ENCODE measurements at places on chromosomes 7 and 10. TPM values are rescaled to one million over a fixed set of nuclear protein-coding genes. Genes with fewer than 3 reads are reported as not detected.
A peak's percentile ranks its signal among the peaks of the same experiment; 100 is the strongest.

SH3PXD2A gene
- total RNA-seq: 28.3 TPM

NXPH1 gene
- not detected for total RNA-seq

FOXI2 gene
- total RNA-seq: 0.78 TPM

IDI2 gene
- total RNA-seq: not detected

THSD7A gene
- total RNA-seq: 1.6 TPM

GGCT gene
- total RNA-seq: 11.8 TPM

EVX1 gene
- not detected for total RNA-seq

DNA sequence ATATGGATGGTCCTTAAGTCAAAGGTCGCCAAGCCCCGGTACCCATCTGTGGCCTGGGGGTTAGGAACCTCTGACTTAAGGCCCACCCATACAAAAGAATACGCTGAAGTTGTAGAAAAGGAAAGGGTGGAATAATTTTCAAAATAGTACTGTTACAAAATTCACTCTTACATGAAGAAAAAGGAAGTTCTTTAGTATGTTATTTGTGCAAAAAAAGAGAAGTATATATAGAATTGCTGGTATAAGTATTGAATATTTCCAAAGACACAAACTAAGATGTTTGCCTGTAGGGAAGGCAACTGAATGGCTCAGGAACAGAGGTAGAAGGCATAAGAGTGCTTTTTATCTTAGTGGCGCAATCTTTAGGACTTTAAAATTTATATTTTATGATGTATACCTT lies 78.7 kb downstream of the PRLHR start:
- no peaks in the 10 kb centered on the region for H3K4me1 ChIP-seq
- H3K36me3 ChIP-seq: no peaks in the 10 kb centered on the region
- no peak for DNase-seq
- no peak overlapping the region for H3K4me3 ChIP-seq
- H3K27ac ChIP-seq: no peak overlapping the region

- no peaks in the 10 kb centered on the region for H3K27me3 ChIP-seq
- H3K36me3 ChIP-seq: no peaks in the 10 kb centered on the region
- no peaks in the 10 kb centered on the region for H3K4me1 ChIP-seq
Measured at GRCh38 chr10:86261941-86262687, 104.5 kb downstream of the GRID1 start.

GRCh38 chr7:38451840-38452239 lies 178.4 kb upstream of the TARP start:
- H3K27ac ChIP-seq: no peak overlapping the region
- peaks cover 6% of the 10 kb centered on the region for H3K4me1 ChIP-seq
- H3K4me3 ChIP-seq: no peak overlapping the region
- no peaks in the 10 kb centered on the region for H3K27me3 ChIP-seq
- no peaks in the 10 kb centered on the region for H3K36me3 ChIP-seq
- DNase-seq: no peak

GRCh38 chr10:73424478-73424877 lies 8.9 kb downstream of the MSS51 start:
- no peak overlapping the region for H3K4me3 ChIP-seq
- H3K36me3 ChIP-seq: peaks cover 27% of the 10 kb centered on the region
- no peaks in the 10 kb centered on the region for H3K4me1 ChIP-seq
- H3K27me3 ChIP-seq: no peaks in the 10 kb centered on the region

- no peaks in the 10 kb centered on the region for H3K36me3 ChIP-seq
- H3K27me3 ChIP-seq: no peaks in the 10 kb centered on the region
- H3K4me1 ChIP-seq: peaks cover 87% of the 10 kb centered on the region
- DNase-seq: no peak
- H3K4me3 ChIP-seq: no peak overlapping the region
Measured at GRCh38 chr10:87927091-87927490, 63.7 kb downstream of the PTEN start.

GRCh38 chr10:87589645-87590051 lies 70.0 kb upstream of the PAPSS2 start:
- peaks cover 3% of the 10 kb centered on the region for H3K4me1 ChIP-seq
- H3K27ac ChIP-seq: no peak overlapping the region
- no peak for DNase-seq
- no peak overlapping the region for H3K4me3 ChIP-seq

DNA sequence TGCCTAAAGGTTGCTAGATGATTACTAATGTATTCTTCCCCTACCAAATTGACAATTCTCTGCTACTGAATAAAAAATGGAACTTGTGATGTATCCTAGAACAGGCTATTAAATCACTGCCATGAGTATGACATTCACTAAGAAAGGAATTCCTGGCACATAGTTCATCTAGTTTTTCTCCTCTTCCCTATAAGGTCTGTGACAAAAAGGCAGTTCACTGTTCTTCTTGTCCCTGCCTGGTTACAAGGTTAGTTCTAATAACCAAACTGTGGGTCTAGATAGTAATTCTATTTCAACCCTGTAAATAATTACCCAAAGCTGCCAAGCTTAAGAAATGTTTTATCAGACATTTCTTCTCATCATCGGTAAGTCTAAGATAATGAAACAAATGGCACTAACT lies 245.6 kb downstream of the BICC1 start:
- no peak for DNase-seq
- H3K4me1 ChIP-seq: peaks cover 9% of the 10 kb centered on the region
- H3K36me3 ChIP-seq: no peaks in the 10 kb centered on the region
- H3K27me3 ChIP-seq: no peaks in the 10 kb centered on the region
- no peak overlapping the region for H3K4me3 ChIP-seq

GRCh38 chr7:50679218-50680007 lies 103.3 kb downstream of the GRB10 start:
- no peak overlapping the region for H3K4me3 ChIP-seq
- H3K4me1 ChIP-seq: peaks cover 41% of the 10 kb centered on the region
- DNase-seq: no peak

- DNase-seq: no peak
- no peak overlapping the region for H3K4me3 ChIP-seq
- no peaks in the 10 kb centered on the region for H3K27me3 ChIP-seq
- no peaks in the 10 kb centered on the region for H3K36me3 ChIP-seq
- H3K4me1 ChIP-seq: peaks cover 21% of the 10 kb centered on the region
Measured at GRCh38 chr10:69742356-69742695, 59.4 kb upstream of the COL13A1 start.

GRCh38 chr7:137209151-137209817 lies 134.2 kb downstream of the PTN start:
- DNase-seq: no peak
- H3K36me3 ChIP-seq: no peaks in the 10 kb centered on the region
- no peaks in the 10 kb centered on the region for H3K27me3 ChIP-seq
- no peaks in the 10 kb centered on the region for H3K4me1 ChIP-seq
- no peak overlapping the region for H3K4me3 ChIP-seq

- H3K27me3 ChIP-seq: no peaks in the 10 kb centered on the region
- H3K36me3 ChIP-seq: no peaks in the 10 kb centered on the region
- DNase-seq: peak; percentile 9
- peak overlapping the region; percentile 19 for H3K4me3 ChIP-seq
- H3K4me1 ChIP-seq: peaks cover 25% of the 10 kb centered on the region
- peak overlapping the region; percentile 57 for H3K27ac ChIP-seq
Measured at GRCh38 chr7:40658729-40659128, 523.9 kb downstream of the SUGCT start.

DNA sequence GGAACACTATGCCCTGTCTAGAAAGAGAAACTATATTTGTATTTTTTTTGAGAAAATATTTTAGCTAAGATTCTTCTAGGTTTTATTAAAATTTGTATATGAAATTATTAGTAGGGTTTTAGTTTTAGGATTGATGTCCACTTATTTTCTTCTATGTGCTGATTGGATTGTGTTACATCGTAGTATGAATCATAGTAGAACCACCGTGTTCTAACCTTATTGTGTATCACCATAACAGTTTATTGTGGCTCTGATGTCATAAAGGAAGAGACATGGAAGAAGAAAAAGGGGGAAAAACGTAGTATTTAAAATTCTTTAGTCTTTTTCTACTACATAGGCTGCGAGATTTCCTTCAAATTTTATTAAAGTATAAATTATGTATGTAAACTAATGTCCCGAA lies 1.9 kb downstream of the AGBL3 start:
- H3K36me3 ChIP-seq: no peaks in the 10 kb centered on the region
- H3K4me3 ChIP-seq: no peak overlapping the region
- peaks cover 15% of the 10 kb centered on the region for H3K4me1 ChIP-seq

DNA sequence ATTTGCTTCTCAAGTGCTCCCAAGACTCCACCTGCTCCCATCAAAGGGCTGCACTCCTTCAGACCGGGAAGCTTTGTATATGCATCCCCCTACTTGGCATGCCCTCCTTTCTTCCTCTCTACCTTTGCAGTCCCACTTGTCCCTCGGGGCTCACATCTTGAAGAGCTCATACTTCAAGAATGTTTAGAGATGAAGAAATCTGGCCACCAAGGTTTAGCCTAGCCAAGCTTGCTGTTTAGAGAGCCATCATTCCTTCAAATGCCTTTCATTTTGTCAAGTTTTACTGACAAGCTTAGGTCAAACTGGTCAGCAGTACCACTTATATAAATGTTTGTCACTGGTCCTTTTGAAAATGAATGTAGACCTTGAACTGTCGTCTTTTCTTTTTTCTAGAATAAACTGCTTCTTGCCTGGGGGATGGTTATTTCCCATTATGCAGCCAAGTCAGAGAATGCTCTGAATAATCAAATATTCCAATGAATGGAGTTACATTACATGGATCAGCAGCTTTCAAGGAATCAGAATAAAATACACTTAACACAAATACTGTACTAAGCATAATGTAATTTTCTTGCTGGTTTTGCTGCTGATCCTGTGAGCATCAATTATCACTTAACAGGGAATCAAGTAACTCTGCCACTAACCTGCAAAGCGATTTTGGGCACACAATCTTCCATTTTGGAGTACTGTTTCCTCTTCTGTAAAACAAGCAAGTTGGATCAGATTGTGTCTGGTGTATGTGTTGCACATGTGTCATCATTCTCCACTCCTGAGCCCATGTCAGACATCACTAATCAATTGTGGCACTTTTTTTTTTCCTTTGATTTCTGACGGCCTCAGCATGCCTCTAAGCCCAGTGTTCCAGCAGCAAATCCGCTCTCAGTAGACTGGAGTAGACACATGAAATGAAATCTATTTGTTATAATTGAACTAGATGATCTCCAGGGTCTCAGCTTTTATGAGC lies 357.9 kb downstream of the PTEN start:
- H3K4me3 ChIP-seq: no peak overlapping the region
- H3K27me3 ChIP-seq: no peaks in the 10 kb centered on the region
- no peak overlapping the region for H3K27ac ChIP-seq
- no peaks in the 10 kb centered on the region for H3K4me1 ChIP-seq
